Activated CD4-positive, alpha-beta memory T cell treated with anti-CD3 and anti-CD28 coated beads, Interleukin-2, amount 10 ng/mL, durations not matched to agents 7 days and 5 days (primary cell): ENCODE measurements at places on chromosomes 5 and 9. TPM values are rescaled to one million over a fixed set of nuclear protein-coding genes. Genes with fewer than 3 reads are reported as not detected.

DNA sequence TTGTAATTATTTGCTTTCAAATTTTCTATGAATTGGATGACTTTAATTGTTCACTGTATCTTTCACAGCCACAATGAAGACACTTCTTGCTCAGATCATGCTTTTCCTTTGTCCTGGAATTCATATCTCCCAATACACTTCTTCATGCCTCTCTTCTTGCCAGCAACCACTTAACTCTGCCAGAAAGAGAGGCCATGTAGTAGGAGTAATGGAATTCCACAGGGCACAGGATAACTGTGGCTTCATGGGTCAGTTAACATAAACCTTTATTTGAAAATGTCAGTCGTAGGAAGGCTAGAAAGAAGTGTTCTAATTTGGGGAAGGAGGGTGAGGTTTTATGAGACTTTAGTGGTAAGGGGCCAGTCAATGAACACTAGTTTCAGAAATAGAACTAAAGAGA lies 190.3 kb downstream of the TMEM167A start:
- no peak for DNase-seq
- no peak overlapping the region for H3K4me3 ChIP-seq
- peaks cover 9% of the 10 kb centered on the region for H3K4me1 ChIP-seq

GRCh38 chr9:6790866-6791265 lies 33.1 kb downstream of the KDM4C start:
- no peak overlapping the region for H3K4me3 ChIP-seq
- H3K4me1 ChIP-seq = peaks cover 9% of the 10 kb centered on the region
- H3K36me3 ChIP-seq = peaks cover 26% of the 10 kb centered on the region
- no peaks in the 10 kb centered on the region for H3K27me3 ChIP-seq
- H3K27ac ChIP-seq = no peak overlapping the region
- no peak for DNase-seq

- peak overlapping the region; percentile 48 for H3K4me3 ChIP-seq
- peak; percentile 21 for DNase-seq
- peaks cover 31% of the 10 kb centered on the region for H3K4me1 ChIP-seq
- H3K27ac ChIP-seq = no peak overlapping the region
Observed at GRCh38 chr5:132012371-132013005, 1.0 kb upstream of the ACSL6 start.

DNA sequence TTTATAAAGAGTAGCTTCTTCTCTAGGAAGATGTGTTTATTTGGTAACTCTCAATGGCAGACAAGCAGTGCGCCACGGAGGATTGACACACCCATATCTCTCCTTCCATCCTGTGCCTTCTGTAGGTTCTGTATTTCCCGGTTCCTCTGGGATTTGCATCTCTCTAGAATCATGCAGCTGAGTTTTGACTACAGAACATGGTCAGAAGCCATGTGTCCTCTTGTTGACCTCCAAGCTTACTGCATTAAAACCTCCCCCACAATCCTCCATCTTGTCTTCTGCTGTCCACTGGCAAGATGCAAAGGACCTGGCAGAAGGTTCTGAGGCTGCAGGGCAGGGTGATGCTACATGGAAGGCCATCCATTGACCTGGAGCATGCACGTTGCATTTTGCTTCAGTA lies 482.0 kb downstream of the DMRT2 start:
- H3K27ac ChIP-seq = no peak overlapping the region
- no peaks in the 10 kb centered on the region for H3K27me3 ChIP-seq
- peaks cover 16% of the 10 kb centered on the region for H3K4me1 ChIP-seq
- H3K36me3 ChIP-seq = no peaks in the 10 kb centered on the region

DNA sequence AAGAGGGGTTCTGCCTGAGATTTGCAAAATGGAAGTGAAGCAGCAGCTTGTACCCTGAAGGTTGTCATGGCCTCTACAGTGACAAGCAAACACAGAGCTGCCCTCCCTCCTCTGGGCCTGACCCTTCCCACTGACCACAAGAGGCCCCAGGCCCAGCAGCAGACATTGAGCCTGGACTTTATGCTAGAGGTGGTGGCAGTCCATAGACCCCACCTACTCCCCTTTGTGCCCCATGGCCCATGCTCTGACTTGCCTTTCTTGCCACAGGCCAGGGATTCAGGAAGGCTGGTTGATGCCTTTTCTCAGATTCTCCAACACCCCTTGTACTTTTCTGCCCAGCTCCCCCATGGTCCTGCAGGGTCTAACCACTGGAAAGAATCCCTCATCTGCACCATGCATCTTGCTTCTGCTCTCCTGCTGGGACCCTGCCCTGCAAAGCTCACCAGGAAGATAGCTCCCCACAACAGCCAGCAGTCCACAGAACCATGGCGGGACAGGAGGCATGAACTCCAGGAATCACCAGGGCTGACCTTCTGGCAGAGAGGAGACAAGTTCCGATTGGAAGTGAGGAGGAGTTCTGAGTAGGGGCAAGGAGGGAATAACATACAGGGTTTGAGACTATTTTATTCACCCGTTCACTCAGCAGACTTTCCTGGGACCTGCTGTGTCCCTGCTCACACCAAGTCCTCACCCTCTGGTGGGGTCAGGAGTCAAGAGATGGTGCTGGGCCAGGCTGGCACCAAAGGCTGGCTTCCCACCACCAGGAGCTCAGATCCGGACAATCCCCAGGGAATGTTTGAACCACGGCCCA lies 263.8 kb downstream of the SYK start:
- H3K27me3 ChIP-seq = no peaks in the 10 kb centered on the region
- peaks cover 23% of the 10 kb centered on the region for H3K4me1 ChIP-seq

DNA sequence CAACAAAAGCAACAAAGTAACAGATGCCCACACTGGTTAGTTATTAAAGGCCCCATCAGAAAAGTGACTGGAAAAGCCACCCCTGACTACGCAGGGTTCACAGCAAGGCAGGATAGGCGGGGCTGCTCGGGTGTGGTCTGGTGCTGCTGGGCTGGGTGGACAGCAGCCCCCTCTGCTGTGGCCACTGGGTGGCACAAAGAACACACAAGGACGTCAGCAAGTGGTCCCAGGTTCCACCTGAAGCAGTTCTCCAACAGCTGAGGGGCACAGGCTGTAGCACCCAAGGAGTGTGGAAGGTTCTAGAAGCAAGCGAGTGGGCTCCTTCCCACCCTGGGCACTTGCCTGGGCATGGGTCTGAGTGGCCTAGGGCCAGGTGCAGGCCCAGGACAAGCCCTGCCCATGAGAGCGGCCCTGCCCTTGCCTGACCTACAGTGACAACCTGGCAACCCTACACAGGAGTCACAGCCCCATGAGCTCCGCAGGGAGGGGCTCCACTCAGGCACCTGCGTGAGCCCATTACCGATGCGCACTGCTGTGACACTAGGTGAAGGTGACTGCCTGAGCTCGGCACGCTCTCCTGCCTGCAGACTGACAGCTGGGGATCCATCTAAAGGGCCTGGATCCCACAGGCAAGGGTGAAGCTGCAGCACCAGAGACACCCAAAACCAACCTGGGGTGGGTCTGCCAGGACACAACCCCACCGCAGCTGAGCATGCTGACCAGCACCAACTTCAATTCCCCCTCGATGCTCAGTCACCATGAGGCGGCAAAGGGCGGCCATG lies 8.1 kb downstream of the BRD9 start:
- peaks cover 92% of the 10 kb centered on the region for H3K36me3 ChIP-seq
- peaks cover 31% of the 10 kb centered on the region for H3K4me1 ChIP-seq
- DNase-seq = no peak

DNA sequence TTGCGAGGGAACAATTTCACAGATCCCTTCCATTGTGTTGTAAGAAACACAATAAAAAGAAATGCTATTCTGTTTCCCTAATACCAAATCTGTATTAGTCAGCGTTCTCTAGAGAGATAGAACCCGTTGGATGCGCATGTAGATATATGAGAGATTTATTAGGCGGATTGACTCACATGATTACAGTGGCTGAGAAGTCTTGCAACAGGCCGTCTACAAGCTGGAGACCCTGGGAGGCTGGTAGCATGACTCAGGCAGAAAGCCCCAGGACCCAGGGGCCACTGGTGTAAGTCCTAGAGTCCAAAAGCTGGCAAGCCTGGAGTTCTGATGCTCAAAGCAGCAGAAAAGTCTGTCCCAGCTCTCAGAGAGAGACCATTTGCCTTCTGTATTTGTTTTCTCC lies 18.4 kb upstream of the IL17B start:
- no peaks in the 10 kb centered on the region for H3K4me1 ChIP-seq
- H3K4me3 ChIP-seq = no peak overlapping the region
- H3K36me3 ChIP-seq = no peaks in the 10 kb centered on the region
- no peak for DNase-seq

GRCh38 chr9:12849486-12850003 lies 74.7 kb downstream of the LURAP1L start:
- no peaks in the 10 kb centered on the region for H3K36me3 ChIP-seq
- H3K4me1 ChIP-seq = no peaks in the 10 kb centered on the region
- no peaks in the 10 kb centered on the region for H3K27me3 ChIP-seq

GRCh38 chr9:68780380-68780712 lies 75.3 kb downstream of the PIP5K1B start:
- peaks cover 5% of the 10 kb centered on the region for H3K4me1 ChIP-seq
- no peaks in the 10 kb centered on the region for H3K36me3 ChIP-seq
- no peak overlapping the region for H3K4me3 ChIP-seq
- peaks cover under 1% of the 10 kb centered on the region for H3K27me3 ChIP-seq
- no peak overlapping the region for H3K27ac ChIP-seq

The TMEM252 gene
- not detected for total RNA-seq

The HEMGN gene
- total RNA-seq = 0.83 TPM

The PCDHGA4 gene
- 0.10 TPM for total RNA-seq

The SPARC gene
- total RNA-seq = 0.25 TPM

The IL9 gene
- not detected for total RNA-seq

The PTGER4 gene
- total RNA-seq = 54.1 TPM

The PRRT1B gene
- total RNA-seq = not detected

The ARHGEF37 gene
- 1.1 TPM for total RNA-seq

The SAXO1 gene
- not detected for total RNA-seq

The CETN3 gene
- total RNA-seq = 33.4 TPM
